H1 (cell line): ENCODE measurements at places on chromosomes 5 and 9. TPM values are rescaled to one million over a fixed set of nuclear protein-coding genes. Genes with fewer than 3 reads are reported as not detected.

- no peaks in the 10 kb centered on the region for H3K36me3 ChIP-seq
- H3K4me3 ChIP-seq = no peak overlapping the region
- H3K27me3 ChIP-seq = no peaks in the 10 kb centered on the region
- DNase-seq = no peak
- no peaks in the 10 kb centered on the region for H3K4me1 ChIP-seq
Observed at GRCh38 chr5:9356351-9356825, 189.5 kb downstream of the SEMA5A start.

GRCh38 chr5:162824360-162824759, 613.0 kb upstream of the CCNG1 start:
- no peak overlapping the region for H3K4me3 ChIP-seq
- H3K4me1 ChIP-seq = no peaks in the 10 kb centered on the region
- DNase-seq = no peak
- H3K36me3 ChIP-seq = no peaks in the 10 kb centered on the region
- H3K27ac ChIP-seq = no peak overlapping the region

- no peak overlapping the region for H3K27ac ChIP-seq
- DNase-seq = no peak
- no peaks in the 10 kb centered on the region for H3K27me3 ChIP-seq
- peaks cover 20% of the 10 kb centered on the region for H3K36me3 ChIP-seq
- no peaks in the 10 kb centered on the region for H3K4me1 ChIP-seq
Observed at GRCh38 chr5:127447827-127448226, 69.6 kb upstream of the PRRC1 start.

- no peak overlapping the region for H3K4me3 ChIP-seq
- H3K27ac ChIP-seq = no peak overlapping the region
- H3K36me3 ChIP-seq = no peaks in the 10 kb centered on the region
- H3K4me1 ChIP-seq = peaks cover 7% of the 10 kb centered on the region
Observed at GRCh38 chr5:129771058-129771838, 23.4 kb downstream of the MINAR2 start.

The NOXA1 gene
- 0.34 and 0.55 TPM in 2 replicates for total RNA-seq

The ABLIM3 gene
- 0.56 and 0.69 TPM in 2 replicates for total RNA-seq

The PCDHGB5 gene
- 1.9 and 2.6 TPM in 2 replicates for total RNA-seq

The BHMT gene
- 1.6 and 1.7 TPM in 2 replicates for total RNA-seq

DNA sequence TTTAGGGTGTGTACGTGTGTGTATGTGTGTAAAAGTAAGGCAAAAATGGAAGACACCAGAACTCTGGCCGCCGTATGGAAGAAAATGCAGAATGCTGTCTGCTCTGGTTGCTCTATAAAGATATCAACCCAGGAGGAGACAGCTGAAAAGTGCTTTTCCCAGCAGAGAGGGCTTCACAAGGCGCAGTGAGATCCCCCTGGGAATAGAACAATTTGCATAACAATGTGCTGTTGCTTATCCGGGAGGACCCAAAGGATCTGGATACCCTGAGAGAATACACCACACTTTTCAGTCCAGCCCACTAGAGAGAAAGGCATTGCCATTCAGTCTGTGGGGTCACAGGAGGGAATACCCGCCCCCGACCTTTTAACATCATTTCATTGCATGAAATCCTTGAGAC, 230.6 kb downstream of the EBF1 start:
- H3K4me1 ChIP-seq = peaks cover 5% of the 10 kb centered on the region; the same call in 1 of the 2 replicates
- H3K36me3 ChIP-seq = no peaks in the 10 kb centered on the region
- no peak overlapping the region for H3K4me3 ChIP-seq
- H3K27ac ChIP-seq = no peak overlapping the region
- no peak for DNase-seq

The PNPLA7 gene
- 0.47 and 0.57 TPM in 2 replicates for total RNA-seq

GRCh38 chr5:158303275-158303674, 444.3 kb upstream of the CLINT1 start:
- H3K4me1 ChIP-seq = no peaks in the 10 kb centered on the region; the same call in 1 of the 2 replicates
- DNase-seq = no peak
- H3K36me3 ChIP-seq = no peaks in the 10 kb centered on the region
- H3K27ac ChIP-seq = no peak overlapping the region

DNA sequence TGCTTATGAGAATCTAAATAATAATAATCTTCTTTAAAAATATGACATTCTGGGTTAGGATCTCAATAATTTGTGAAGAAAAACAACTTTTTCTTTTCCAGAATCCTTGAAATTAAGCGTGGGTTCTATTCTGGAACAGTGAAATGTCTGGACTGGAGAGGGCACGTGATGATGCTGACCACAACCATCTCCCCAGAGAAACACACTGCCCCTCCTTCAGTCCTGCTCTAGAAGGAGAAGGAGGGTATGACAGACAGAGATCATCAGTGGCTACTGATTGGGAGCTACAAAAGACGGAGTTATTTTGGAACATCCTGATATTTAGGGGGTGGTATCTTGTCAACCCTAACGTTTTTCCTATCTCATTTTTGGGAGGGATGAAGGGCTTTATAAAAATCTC, 40.2 kb downstream of the MEF2C start:
- no peaks in the 10 kb centered on the region for H3K27me3 ChIP-seq
- no peak overlapping the region for H3K4me3 ChIP-seq
- no peaks in the 10 kb centered on the region for H3K36me3 ChIP-seq
- DNase-seq = no peak

DNA sequence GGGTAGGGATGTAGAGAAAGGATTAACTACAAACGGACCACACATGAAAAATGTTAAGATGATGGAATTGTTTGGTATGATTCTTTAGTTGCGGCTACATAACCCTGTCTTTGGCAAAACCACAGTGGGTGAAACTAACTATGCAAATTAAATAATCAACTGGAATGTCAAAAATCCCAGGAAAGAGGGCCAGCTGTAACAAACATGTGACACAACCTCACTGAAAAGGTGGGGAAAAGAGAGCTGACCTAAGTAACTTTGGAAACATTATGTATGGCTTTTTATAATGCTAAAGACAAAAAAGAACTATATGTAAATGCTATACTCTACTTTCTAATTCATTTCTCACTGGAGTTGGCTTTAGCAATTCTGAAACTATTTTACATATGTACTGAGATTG, 252.0 kb downstream of the MRPS30 start:
- no peaks in the 10 kb centered on the region for H3K36me3 ChIP-seq
- no peak overlapping the region for H3K4me3 ChIP-seq
- no peak for DNase-seq

- H3K4me3 ChIP-seq = no peak overlapping the region
- H3K27ac ChIP-seq = no peak overlapping the region
- H3K27me3 ChIP-seq = no peaks in the 10 kb centered on the region
- no peaks in the 10 kb centered on the region for H3K36me3 ChIP-seq
- no peaks in the 10 kb centered on the region; the same call in 1 of the 2 replicates for H3K4me1 ChIP-seq
Observed at GRCh38 chr9:94783102-94783682, 56.7 kb downstream of the AOPEP start.

GRCh38 chr5:151041577-151042268, 21.3 kb downstream of the GPX3 start:
- H3K27me3 ChIP-seq = no peaks in the 10 kb centered on the region
- no peak overlapping the region for H3K27ac ChIP-seq
- DNase-seq = no peak
- H3K36me3 ChIP-seq = peaks cover 6% of the 10 kb centered on the region; the same call in 1 of the 2 replicates
- no peak overlapping the region for H3K4me3 ChIP-seq

The ANKRD31 gene
- total RNA-seq = 0.06 and 0.27 TPM in 2 replicates

GRCh38 chr9:123099548-123099947, 66.1 kb downstream of the GPR21 start:
- H3K27me3 ChIP-seq = no peaks in the 10 kb centered on the region
- H3K36me3 ChIP-seq = peaks cover 21% of the 10 kb centered on the region
- H3K4me1 ChIP-seq = peaks cover 17% of the 10 kb centered on the region
- no peak for DNase-seq

DNA sequence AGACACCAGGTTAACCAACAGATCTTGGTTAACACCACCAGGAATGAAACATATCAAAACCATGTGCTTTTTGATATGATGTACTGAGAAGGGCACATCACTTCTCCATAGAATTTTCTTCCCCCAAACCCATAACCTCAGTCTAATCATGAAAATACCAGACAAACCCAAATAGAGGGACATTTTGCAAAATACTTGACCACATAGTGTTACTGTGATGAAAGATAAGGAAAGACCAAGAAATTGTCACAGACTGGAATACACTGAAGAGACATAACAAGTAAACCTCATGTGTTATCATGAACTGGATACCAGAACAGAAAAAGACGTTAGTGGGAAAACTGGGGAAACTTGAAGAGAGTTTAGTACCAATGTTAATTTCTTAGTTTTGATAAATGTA, 74.9 kb upstream of the VCAN start:
- no peaks in the 10 kb centered on the region for H3K36me3 ChIP-seq
- no peak for DNase-seq
- H3K27me3 ChIP-seq = no peaks in the 10 kb centered on the region
- H3K4me1 ChIP-seq = no peaks in the 10 kb centered on the region
- H3K27ac ChIP-seq = no peak overlapping the region
- no peak overlapping the region for H3K4me3 ChIP-seq

- no peak overlapping the region for H3K27ac ChIP-seq
- no peaks in the 10 kb centered on the region for H3K36me3 ChIP-seq
- H3K27me3 ChIP-seq = no peaks in the 10 kb centered on the region
Observed at GRCh38 chr5:24804221-24804681, 159.5 kb upstream of the CDH10 start.

- no peak for DNase-seq
- H3K36me3 ChIP-seq = no peaks in the 10 kb centered on the region
- no peaks in the 10 kb centered on the region; the same call in 1 of the 2 replicates for H3K4me1 ChIP-seq
- H3K27me3 ChIP-seq = no peaks in the 10 kb centered on the region
Observed at GRCh38 chr5:27705661-27706060, 667.3 kb upstream of the CDH9 start.
